ENCODE measurements at places on chromosomes 2 and 18. TPM values are rescaled to one million over a fixed set of nuclear protein-coding genes. Genes with fewer than 3 reads are reported as not detected.
A peak's percentile ranks its signal among the peaks of the same experiment; 100 is the strongest.

- no peak overlapping the region for H3K27ac ChIP-seq
- H3K4me3 ChIP-seq = no peak overlapping the region
- H3K4me1 ChIP-seq = no peaks in the 10 kb centered on the region
- no peaks in the 10 kb centered on the region for H3K36me3 ChIP-seq
- H3K27me3 ChIP-seq = peaks cover 95% of the 10 kb centered on the region
- no peak for DNase-seq
Observed at GRCh38 chr2:73301636-73302035, 8.3 kb upstream of the EGR4 start.

DNA sequence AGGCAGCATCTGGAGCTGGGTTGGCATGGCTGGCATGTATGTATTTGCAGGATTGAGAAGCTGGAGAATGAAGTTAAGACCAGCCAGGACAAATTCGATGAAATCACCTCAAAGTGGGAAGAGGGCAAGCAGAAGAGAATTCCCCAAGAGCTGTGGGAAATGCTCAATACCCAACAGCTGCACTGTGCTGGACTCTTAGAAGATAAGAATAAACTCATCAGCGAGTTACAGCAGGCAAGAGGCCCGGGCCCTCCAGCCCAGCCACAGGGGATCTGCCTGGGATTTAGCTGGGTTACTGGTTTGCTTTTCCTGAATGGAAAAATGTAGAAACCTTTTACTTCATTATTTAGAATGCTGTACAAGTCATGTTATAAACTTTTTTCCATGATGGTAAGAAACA, 22.5 kb downstream of the DRC1 start:
- no peak for DNase-seq
- H3K4me3 ChIP-seq = no peak overlapping the region
- peaks cover 9% of the 10 kb centered on the region for H3K4me1 ChIP-seq
- H3K27ac ChIP-seq = no peak overlapping the region
- no peaks in the 10 kb centered on the region for H3K27me3 ChIP-seq

ALK gene
- not detected for total RNA-seq

- H3K4me1 ChIP-seq = no peaks in the 10 kb centered on the region
- peaks cover 12% of the 10 kb centered on the region for H3K27me3 ChIP-seq
- H3K27ac ChIP-seq = no peak overlapping the region
- H3K4me3 ChIP-seq = no peak overlapping the region
- H3K36me3 ChIP-seq = no peaks in the 10 kb centered on the region
- DNase-seq = peak; percentile 78
Observed at GRCh38 chr2:11123856-11124759, 31.2 kb upstream of the SLC66A3 start.

DNA sequence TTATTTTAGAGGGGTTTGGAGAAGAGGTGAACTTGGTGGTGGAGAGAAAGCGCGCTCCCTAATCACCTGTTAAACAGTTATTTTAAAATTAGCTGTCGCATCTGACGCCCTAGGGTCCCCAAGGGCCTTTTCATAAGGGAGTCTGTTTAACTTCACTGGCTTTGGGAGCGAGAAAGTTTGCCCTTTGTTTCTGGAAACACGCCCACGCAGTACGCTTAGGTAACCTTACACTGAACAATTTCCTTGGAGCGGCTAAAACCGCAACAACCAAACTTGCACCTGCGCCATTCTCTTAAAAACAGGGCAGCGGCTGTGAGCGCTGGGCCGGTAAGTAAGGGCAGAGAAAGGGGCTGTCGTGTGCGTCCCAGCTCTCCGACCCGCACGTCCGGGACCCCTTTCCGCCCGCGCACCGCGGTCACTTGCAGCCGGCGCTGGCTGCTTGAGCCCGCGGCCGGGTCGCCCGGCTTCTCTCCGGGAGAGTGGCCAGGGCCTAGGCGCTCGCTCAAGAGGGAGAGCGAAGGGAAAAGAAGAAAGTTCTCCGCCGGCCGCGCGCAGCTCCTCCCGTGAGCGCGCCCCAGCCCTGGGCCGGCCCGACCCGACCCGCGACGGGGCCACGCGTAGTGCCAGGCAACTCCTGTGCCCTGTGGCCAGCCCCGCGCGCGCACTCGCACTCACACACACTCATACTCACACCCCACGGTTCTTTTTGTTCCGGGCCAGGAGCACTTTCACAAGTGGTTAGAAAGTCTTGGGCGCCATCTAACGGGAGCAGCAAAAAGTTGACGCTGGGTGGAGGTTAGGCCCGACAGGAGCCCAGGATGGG, 19.2 kb downstream of the POU3F3 start:
- no peak overlapping the region for H3K27ac ChIP-seq
- no peaks in the 10 kb centered on the region for H3K36me3 ChIP-seq
- peaks cover 12% of the 10 kb centered on the region for H3K4me1 ChIP-seq

COBLL1 gene
- 4.3 TPM for total RNA-seq
